ENCODE measurements at places on chromosomes 7 and 10.
A peak's percentile ranks its signal among the peaks of the same experiment; 100 is the strongest.

DNA sequence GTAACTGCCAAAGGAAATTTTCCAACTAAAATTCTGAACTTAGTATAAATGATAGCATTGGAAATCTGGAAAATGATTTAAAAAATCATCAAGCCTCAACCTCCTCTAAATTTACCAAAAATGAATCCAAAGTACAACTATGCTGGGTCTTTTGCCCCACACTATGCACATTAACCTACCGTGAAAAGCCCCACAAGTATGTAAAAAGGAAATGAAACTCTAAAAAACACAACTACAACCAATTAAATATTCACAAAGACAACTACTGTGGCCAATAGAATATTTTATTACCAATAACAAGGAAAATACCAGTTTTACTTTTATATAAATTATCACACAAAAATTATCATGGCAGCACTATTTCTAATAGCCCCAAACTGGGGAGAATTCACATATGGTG lies 19.3 kb downstream of the EIF3A start:
- no peak for DNase-seq

DNA sequence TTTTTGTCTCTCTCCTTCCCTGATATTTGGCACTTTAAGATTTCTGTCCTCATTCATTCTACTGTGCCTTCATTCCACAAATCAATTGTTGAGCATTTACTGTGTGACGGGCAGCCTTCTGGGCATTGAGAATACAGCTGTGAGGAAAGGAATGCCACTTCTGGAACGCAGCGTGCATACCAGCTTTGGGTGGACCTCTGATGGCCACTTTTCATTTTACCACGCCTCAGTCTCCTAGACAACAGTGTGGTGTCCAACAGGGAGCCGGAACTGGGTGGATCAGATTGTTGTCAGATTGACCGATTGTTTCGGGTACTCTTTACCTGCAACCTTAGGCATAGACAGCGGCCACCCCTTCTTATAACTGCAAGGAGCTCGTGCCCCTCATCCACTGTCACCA lies 222.7 kb upstream of the DPP6 start:
- no peak for DNase-seq

DNA sequence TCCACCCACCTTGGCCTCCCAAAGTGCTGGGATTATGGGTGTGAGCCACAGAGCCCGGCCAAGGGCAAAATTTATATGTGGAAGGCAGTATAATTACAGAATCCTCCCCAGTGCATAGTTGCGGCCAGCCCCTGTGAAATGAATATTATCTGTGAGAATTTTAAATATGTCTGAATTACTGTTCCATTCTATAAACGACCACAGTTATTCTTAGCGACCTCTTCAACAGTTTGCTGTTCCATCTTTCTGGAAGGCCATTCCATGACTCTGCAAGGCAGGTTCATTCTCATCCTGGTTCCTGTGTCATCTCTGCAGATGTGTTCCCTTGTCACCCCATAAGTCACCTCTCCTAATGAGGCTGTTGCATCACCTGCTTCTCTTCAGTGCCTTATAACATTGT lies 90.7 kb downstream of the CCDC3 start:
- no peak for DNase-seq

DNA sequence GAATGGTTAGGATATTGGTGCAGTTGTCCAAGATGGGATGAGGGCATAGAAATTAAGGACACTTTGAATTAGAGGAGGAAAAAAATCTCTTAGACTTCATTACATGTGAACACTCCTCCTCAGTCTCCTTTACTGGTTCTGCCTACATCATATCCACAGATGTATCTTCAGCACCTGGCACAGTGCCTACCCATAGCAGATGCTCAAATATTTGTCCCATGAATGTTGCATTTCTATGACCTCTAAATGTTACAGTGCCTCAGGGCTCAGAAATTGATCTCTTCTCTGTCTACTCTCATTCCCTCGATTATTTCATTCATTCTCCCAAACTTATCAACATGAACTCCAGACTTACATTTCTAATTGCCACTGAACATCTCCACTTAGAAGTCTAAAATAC lies 17.1 kb downstream of the CNNM1 start:
- DNase-seq, result no peak

- no peak for DNase-seq
These were observed 266.0 kb upstream of the PITRM1 start for GRCh38 chr10:3438606-3439005.

GRCh38 chr10:116045366-116046356 lies 227.3 kb downstream of the GFRA1 start:
- no peak for DNase-seq

- no peak for DNase-seq
These were observed 23.0 kb downstream of the TMEM176A start for GRCh38 chr7:150823484-150824126.

DNA sequence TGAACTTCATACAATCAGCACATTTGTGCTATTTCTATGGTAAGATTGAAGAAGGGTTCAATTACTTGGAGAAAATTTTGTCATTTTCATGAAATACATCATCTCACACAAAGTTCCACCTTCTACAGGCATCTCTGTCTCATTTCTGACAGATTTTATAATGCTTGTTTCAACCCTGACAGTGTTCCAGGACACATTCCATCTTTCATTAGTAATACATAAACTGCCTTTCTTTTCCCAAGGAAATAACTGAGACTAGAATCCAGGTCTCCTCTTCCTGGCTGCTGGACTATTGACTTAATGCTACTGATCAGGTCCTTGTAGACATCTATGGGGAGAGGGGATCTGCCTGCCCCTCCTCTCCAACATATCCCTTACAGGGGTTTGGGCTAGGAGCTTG lies 70.1 kb upstream of the PLPP4 start:
- DNase-seq, result no peak

GRCh38 chr7:82235713-82236112 lies 207.9 kb downstream of the CACNA2D1 start:
- DNase-seq, result no peak

GRCh38 chr10:132257271-132257670 lies 50.5 kb downstream of the STK32C start:
- peak; percentile 38 for DNase-seq

- no peak for DNase-seq
These were observed 81.8 kb downstream of the PTPN20 start for GRCh38 chr10:46992803-46993561.

- no peak for DNase-seq
These were observed 79.0 kb upstream of the POM121L12 start for GRCh38 chr7:52956379-52956915.

DNA sequence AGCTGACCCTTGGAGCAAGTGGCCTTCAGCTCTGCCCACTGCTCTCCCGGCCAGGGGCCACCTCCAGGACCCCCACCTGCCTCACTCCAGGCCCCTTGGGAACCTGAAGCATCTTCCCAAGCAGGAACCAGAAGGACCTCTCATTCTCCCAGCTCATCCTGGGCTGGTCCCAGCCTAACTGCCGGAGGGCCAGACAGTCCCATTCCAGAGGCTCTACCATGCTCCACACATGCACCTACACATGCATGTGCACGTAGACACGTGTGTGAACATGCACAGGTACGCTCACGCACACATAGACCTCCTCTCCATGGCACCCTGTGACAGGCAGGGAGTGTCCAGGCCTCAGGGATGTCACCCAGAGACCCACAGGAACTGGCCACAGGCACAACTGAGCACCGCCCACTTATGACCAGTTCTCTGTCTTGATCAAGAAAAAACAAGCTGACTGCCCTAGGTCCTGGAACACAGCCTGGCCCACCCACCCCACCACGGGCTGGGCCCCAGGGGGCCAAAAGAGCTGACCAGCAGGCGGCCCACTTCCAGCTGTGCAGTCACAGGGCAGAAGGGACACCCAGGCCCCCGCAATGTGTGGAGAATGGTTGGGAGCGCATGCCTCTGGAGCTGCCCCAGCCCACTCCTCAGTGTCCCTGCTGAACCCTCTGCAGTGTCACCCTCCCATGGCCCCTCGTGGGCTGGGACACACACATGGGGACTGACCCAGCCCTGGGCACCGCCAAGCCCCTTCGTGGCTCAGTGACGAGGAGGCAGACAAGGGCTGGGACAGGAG lies 43.4 kb downstream of the CAMK2B start:
- no peak for DNase-seq

DNA sequence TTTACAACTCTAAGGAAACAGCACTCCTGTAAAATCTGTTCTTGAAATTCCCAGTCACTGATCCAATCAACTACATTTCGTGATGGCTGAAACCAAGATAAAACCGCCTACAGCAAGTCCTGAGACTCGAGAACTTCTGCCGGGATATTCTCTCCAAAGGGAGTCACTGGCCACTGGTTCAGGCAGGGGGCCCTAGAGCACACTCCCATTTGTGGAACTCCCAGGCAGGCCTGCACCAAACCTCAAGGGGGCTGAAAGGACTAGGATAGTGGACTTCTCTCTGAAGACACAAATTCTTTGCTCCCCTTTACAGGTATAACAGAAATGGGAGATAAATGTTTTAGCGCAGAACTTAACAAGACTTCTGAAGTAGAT lies 16.3 kb downstream of the CYTH3 start:
- DNase-seq, result no peak
